Gastrocnemius medialis (tissue), 4 donors: ENCODE measurements at places on chromosomes 6 and 20. TPM values are rescaled to one million over a fixed set of nuclear protein-coding genes. Genes with fewer than 3 reads are reported as not detected.

DNA sequence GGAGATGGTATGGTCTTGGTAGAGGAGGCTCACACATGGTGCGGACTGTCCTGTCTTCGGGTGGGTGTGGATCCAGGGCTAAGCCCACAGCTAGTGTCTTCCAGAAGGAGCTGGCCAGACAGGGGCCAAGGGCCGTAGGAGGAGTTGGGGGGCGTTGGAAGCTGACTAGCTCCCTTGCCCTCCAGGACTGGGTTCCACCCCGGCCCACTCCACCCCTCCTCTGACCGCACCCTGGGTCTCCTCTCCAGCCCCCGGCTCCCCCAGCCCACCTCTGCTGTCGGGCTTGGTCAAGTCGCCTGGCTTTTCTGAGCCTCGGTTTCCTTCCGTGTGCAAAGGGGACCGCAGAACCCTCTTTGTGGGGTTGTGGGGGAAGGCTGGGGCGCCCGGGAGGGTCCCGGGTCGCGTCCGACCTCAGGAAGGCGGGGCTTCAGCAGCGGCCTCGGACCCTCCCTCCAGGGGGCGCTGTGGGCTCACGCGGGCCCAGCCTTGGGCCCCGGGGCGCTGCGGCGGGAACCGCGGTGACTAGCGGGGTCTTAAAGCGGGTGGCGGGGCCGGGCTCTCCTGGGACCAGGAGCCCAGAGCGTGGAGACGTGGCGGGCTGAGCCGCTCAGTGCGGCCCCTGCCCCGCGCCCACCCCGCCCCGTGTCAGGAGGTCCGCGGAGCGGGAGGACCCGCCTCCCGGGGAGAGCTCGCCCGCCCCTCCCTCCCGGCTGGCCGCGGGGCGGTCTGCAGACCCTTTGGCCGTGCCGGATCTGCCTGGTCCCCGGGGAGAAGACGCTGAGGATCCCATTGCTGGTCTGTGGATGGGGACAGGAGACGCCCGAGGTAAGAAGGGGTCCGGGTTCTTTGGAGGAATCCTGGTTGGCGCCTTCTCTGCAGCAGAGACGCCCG is 5.4 kb downstream of the NPBWR2 start:
- peaks cover 35% of the 10 kb centered on the region for H3K27me3 ChIP-seq
- H3K4me3 ChIP-seq, result peak overlapping the region; percentile 31
- H3K4me1 ChIP-seq, result peaks cover 10% of the 10 kb centered on the region
- H3K36me3 ChIP-seq, result no peaks in the 10 kb centered on the region
- DNase-seq, result peak; percentile 9
- H3K27ac ChIP-seq, result no peak overlapping the region

DNA sequence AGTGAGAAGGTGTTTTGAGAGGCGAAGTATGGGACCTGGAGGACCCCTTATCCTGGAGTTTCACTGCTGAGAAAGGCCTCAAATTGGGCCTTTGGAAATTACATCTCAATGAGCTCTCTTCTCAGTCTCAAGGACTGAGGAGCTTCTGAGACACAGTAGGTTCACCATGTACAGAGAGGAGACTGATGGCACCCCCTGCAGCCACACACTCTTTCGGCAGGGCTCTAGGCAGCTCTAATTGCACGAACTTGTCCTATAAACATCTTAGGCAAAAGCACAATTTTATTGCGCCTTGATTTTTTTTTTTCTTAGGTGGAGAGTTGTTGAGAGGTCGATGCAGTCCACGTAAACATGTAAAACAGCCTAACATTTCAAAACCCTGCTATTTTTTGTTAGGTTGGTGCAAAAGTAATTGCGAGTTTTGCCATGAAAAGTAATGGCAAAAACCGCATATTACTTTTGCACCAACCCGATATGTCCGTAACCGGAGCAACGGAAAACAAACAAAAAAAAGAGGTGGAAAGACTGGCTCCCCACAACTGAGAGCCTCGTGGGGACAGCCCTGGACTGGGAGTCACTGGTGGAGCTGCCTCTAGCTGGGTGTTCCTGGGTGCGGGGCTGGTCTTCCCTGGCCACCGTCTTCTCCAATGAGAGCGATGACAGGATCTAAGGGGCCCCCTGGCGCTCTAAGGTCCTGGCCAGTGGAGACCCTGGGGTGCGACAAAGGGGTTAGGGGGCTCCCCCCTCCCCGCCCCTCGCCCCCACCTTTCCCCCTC is 84.0 kb upstream of the EYA2 start:
- H3K4me1 ChIP-seq, result no peaks in the 10 kb centered on the region
- no peak for DNase-seq
- no peaks in the 10 kb centered on the region for H3K36me3 ChIP-seq
- no peak overlapping the region for H3K4me3 ChIP-seq
- H3K27me3 ChIP-seq, result peaks cover 17% of the 10 kb centered on the region

DNA sequence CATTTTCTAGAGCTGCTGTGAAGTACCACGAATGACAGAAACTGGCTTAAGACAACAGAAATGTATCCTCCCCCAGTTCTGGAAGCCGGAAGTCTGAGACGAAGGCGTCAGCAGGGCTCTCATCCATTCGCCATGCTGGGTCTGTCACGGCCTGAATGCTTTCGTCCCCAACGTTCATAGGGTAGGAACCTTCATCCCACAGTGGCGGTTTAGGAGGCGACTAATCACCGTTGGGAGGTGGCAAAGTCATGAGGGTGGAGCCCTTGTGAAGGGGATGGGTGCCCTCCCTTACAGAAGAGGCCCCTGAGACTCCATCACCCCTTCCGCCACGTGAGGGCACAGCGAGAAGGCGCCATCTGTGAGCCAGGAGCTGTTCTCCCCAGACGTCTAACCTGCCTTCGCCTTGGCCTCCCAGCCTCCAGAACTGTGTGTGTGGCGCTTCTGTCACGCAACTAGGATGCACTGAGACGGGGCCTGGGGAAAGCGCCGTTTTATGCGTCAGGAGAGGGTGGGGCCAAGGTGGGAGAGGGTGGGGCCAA is 250.3 kb downstream of the TTLL2 start:
- H3K27ac ChIP-seq, result peak overlapping the region; percentile 43
- H3K4me1 ChIP-seq, result peaks cover 12% of the 10 kb centered on the region
- DNase-seq, result no peak
- peak overlapping the region; percentile 31 for H3K4me3 ChIP-seq
- no peaks in the 10 kb centered on the region for H3K36me3 ChIP-seq

DNA sequence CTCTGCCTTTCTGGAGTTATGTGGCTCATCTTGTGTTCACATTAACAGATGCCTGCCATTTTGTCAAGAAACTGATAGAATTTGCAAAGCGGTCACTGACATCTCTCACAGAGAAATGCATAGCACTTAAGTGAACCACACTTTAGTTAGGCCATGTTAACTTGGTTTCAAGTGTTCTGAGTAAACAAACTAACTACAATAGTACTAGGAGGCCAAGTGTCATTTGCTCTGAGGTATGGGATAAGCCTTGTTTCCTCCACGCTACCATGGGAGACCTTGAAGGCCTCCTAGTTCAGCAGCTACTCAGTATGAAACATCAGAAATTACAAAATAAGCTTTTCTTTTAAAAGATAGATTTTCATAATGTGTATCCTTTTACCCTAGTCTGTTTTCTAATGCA is 143.5 kb upstream of the MARCKS start:
- no peaks in the 10 kb centered on the region for H3K36me3 ChIP-seq
- H3K27ac ChIP-seq, result no peak overlapping the region
- DNase-seq, result no peak
- H3K4me3 ChIP-seq, result no peak overlapping the region
- H3K27me3 ChIP-seq, result no peaks in the 10 kb centered on the region
- no peaks in the 10 kb centered on the region for H3K4me1 ChIP-seq

DNA sequence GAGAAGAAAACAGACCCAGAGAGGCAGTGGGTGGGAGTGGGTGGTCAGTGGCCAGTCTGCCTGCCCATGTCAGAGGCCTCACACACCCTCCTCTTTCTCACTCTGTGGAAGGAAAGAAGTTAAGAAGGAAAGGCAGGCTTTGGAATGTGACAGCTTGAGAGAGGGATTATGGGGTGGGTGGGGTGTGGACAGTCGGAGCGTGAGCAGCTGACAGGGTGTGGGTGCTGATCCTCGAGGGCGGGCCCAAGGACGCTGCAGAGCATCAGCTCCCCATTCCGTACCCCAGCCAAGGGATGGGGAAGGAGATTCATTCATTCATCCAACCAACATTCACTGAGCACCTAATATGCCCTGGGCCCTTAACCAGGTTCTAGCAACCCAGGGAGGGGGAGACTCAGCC is 4.8 kb downstream of the TGM6 start:
- H3K4me3 ChIP-seq, result no peak overlapping the region
- no peak for DNase-seq
- no peaks in the 10 kb centered on the region for H3K36me3 ChIP-seq
- no peak overlapping the region for H3K27ac ChIP-seq

The IL20RA gene
- not detected for total RNA-seq
